Natural killer cell (primary cell): ENCODE measurements at places on chromosomes 5 and 9. TPM values are rescaled to one million over a fixed set of nuclear protein-coding genes. Genes with fewer than 3 reads are reported as not detected.

Gene SOHLH1
- not detected for total RNA-seq

Gene SPDL1
- total RNA-seq = 6.5 TPM

Gene SH3TC2
- total RNA-seq = 0.11 TPM

Gene MORN5
- not detected for total RNA-seq

GRCh38 chr9:108880738-108881316 is 18.8 kb downstream of the ACTL7A start:
- H3K36me3 ChIP-seq = peaks cover 61% of the 10 kb centered on the region
- H3K27ac ChIP-seq = no peak overlapping the region
- H3K4me1 ChIP-seq = no peaks in the 10 kb centered on the region
- no peaks in the 10 kb centered on the region for H3K27me3 ChIP-seq
- no peak for DNase-seq
- H3K4me3 ChIP-seq = no peak overlapping the region

DNA sequence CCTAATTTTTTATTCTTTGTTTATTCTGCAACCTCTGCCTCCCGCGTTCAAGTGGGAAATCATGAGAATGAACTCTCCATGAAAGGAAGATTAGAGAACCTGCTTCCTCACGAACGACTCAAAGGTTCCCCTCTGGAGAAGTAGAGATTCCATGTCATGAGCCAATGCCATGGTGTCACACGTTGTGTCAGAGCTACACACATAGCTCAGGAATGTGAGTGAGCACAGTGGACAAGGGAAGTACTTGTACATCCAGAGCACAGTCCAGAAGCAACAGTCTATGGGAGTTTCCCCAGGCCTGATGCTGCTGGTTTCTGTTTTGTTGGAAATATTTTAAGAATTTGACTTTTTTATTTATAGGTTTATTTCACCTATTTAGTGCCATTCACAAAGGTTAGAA is 26.8 kb upstream of the PPP2CA start:
- H3K27me3 ChIP-seq = no peaks in the 10 kb centered on the region
- H3K27ac ChIP-seq = no peak overlapping the region
- DNase-seq = no peak
- H3K4me3 ChIP-seq = no peak overlapping the region
- H3K4me1 ChIP-seq = no peaks in the 10 kb centered on the region

DNA sequence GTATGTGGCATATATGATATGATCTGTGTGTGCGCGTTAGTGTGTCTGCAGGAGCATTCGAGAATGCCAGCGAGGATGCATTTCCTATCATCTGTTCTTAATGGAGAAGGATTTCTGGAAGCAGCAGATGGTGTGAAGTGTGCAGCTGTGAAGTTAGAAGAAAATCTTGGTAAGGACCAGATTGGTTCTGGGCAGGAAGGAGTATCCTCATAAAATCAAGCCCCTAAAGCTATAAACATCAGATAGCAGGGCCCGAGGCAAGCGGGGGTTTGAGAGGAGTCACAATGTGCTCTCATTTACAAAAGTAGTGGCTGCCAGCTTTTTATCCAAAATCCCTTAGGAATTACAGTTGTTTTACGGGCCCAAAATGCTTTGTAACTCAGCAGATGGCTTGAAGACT is 40.0 kb downstream of the DAPK1 start:
- no peaks in the 10 kb centered on the region for H3K27me3 ChIP-seq
- no peak overlapping the region for H3K4me3 ChIP-seq
- no peaks in the 10 kb centered on the region for H3K4me1 ChIP-seq
- DNase-seq = no peak

DNA sequence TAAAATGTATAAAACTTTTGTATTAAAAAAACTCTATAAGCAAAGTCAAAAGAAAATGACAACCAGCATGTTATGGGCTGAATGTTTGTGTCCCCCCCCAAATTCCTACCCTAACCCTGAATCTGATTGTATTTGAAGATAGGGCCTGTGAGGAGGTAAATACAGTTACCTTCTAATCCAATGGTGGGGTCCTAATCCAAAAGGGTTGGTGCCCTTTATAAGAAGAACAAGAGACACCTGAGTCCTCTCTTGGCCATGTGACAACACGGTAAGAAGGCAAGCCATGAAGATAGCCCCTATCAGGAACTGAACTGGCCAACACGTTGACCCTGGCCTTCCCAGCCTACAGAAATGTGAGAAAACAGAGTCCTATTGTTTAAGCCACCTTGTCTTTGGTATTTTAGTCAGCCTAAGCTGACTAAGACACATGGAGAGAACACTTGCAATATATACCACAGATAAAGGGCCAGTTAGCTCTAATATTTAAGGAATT is 49.7 kb upstream of the AKNA start:
- H3K27ac ChIP-seq = no peak overlapping the region
- no peaks in the 10 kb centered on the region for H3K27me3 ChIP-seq
- H3K36me3 ChIP-seq = no peaks in the 10 kb centered on the region
- DNase-seq = no peak

- no peak overlapping the region for H3K27ac ChIP-seq
- no peaks in the 10 kb centered on the region for H3K4me1 ChIP-seq
- H3K27me3 ChIP-seq = no peaks in the 10 kb centered on the region
- no peak for DNase-seq
Observed at GRCh38 chr5:176929654-176930053, 30.5 kb upstream of the HK3 start.

- no peak overlapping the region for H3K4me3 ChIP-seq
- no peaks in the 10 kb centered on the region for H3K36me3 ChIP-seq
- no peaks in the 10 kb centered on the region for H3K4me1 ChIP-seq
- no peak for DNase-seq
Observed at GRCh38 chr5:59517926-59518585, 375.5 kb downstream of the PDE4D start.

DNA sequence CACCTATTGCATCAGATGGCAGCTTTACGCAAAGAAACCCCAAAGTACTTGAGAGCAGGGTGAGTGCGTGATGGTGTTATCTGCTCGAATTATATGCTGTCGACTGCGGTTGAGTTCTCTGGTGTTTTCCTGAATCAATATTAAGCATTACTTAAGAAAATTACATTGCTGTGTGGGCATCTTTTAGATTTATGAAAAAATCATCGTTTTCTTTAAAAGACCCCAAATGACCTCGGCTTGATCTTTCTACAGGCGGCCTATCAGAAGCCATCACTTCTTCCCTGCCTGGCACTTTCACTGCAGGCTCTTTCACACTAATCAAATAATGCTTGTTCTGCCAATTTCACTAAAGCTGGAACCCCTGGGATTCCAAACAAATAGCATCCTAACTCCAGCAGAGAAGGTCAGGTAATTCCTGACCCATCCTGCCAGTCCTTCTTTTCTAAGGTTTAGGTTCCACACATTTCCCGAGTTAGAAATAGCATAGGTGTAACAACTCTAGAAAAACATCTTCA is 1.7 kb downstream of the UBE2QL1 start:
- peaks cover 3% of the 10 kb centered on the region for H3K4me1 ChIP-seq
- no peak overlapping the region for H3K4me3 ChIP-seq

DNA sequence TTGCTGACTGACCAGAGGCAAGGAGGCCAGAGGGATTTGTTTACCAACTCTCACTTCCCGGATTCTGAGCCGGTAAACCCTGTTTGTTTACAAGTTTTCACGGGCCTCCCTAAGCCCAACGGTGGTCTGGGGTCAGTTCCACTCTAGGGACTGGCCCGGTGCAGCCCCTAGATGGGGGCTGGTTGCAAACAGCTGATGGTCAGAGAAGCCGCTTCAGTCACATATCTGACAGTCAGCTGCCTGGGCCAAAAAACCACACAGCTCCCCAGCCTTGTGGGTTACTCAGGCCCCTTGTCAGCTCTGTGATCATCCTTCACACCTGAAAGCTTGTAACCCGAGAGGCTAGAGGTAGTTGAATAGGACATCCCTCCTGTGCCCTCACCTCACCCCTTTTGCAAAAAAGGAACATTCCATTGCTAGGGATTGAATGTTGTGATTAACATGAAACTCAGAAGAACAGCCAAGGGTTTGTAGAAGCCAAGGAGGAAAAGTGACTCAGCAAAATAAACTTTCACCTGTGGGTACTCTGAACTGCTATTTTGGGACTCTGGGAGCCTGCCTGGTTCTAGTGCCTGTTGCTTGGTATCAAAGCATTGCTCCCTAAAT is 40.4 kb downstream of the SAR1B start:
- no peaks in the 10 kb centered on the region for H3K36me3 ChIP-seq
- H3K27me3 ChIP-seq = no peaks in the 10 kb centered on the region
- no peak overlapping the region for H3K4me3 ChIP-seq
- no peaks in the 10 kb centered on the region for H3K4me1 ChIP-seq
- DNase-seq = no peak
- no peak overlapping the region for H3K27ac ChIP-seq

DNA sequence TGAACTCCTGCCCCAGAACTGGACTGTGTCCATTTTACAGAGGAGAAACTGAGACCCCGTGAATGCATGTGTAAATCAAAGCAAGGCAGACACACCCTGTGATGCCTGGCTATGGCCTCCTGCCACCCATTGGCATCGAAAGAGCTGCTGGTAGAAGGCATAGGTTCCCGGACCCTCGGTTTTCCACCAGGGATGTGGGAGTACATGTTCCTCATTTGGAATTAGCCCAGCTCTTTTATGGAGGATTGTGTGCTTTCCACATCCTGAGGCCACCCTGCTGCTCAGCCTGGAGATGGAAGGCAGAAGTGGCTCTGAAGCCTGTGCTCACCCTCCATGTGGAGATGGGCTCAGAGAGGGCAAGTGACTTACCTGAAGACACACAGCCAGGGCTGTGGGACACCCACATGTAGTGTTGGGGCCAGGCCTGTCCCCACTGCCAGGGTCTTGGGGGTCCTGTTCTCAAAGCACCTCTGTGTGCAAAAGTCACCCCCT is 2.8 kb downstream of the SUSD3 start:
- peaks cover 19% of the 10 kb centered on the region for H3K27me3 ChIP-seq
- no peak for DNase-seq
- no peak overlapping the region for H3K27ac ChIP-seq
- H3K4me1 ChIP-seq = peaks cover 79% of the 10 kb centered on the region
- no peaks in the 10 kb centered on the region for H3K36me3 ChIP-seq

DNA sequence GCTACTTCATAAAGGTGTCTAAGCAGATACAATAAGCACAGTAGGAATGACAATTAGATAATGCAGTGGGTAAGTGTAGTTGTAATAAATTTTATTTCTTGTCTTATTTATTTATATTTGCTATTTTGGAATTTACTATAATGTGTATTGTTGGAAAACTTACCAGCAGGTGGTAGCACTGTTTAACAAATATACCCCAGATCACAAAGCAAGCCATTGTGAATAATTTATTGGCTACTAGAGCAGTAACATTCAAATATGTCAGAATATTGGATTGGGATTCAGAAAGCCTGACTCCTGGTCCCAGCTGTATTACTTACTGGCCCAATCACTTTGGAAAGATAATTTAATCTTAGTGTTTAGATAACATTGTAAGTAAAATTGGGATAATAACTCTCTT is 78.0 kb downstream of the ISOC1 start:
- H3K27ac ChIP-seq = no peak overlapping the region
- H3K4me1 ChIP-seq = no peaks in the 10 kb centered on the region

- H3K27me3 ChIP-seq = no peaks in the 10 kb centered on the region
- H3K36me3 ChIP-seq = peaks cover 70% of the 10 kb centered on the region
- H3K4me3 ChIP-seq = no peak overlapping the region
- no peak overlapping the region for H3K27ac ChIP-seq
- DNase-seq = peak; percentile 12
Observed at GRCh38 chr5:1321576-1321975, 23.3 kb downstream of the CLPTM1L start.

GRCh38 chr5:68277431-68277830 is 61.9 kb downstream of the PIK3R1 start:
- H3K4me3 ChIP-seq = no peak overlapping the region
- DNase-seq = no peak
- no peak overlapping the region for H3K27ac ChIP-seq
- H3K4me1 ChIP-seq = peaks cover 28% of the 10 kb centered on the region
- peaks cover 56% of the 10 kb centered on the region for H3K36me3 ChIP-seq

DNA sequence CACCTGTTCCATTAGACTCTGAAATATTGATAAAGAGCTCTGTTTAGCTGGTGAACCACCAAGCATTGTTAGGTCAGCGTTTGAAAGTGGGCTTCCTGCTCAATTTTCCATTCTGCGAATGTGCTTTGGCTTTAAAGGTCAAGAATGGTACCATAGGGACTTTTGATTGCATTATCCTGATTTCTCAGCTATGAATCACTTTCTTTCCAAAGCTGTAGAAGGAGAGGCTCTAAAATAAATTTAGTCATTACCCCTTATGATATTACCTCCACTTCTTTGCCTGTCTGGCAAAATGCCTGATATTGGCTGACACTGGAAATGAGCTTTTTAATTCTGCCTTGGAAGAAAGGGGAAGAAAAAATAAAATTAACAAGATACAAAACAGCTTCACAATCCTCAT is 237.2 kb upstream of the CTNND2 start:
- H3K4me1 ChIP-seq = no peaks in the 10 kb centered on the region
- H3K27ac ChIP-seq = no peak overlapping the region
- H3K27me3 ChIP-seq = no peaks in the 10 kb centered on the region
- no peak for DNase-seq
- no peaks in the 10 kb centered on the region for H3K36me3 ChIP-seq
- H3K4me3 ChIP-seq = no peak overlapping the region

DNA sequence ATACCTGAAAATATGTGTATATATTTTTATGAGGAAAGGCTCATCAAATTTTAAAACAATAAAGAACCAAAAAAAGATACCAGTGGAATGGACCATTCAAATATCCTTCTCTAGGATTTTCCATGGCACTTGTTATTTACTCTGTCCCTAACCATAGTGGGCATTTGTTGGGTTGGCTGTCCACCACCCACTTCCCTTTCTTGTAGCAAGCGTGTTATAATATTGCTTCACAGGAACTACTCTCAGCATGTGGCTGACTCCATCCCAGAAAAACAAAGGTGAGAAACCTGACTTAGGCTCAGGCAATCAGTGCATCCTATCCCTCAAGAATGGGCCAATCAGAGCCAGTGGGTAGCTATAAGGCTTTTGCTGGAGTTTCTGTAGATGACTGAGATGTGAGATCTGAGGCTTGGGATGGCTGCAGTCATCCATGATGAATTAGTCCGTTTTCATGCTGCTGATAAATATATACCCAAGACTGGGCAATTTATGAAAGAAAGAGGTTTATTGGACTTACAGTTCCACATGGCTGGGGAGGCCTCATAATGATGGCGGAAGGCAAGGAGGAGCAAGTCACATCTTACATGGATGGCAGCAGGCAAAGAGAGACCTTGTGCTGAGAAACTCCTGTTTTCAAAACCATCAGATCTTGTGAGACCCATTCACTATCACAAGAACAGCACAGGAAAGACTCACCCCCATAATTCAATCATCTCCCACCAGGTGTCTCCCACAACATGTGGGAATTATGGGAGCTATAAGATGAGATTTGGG is 17.2 kb downstream of the C5orf63 start:
- H3K27me3 ChIP-seq = no peaks in the 10 kb centered on the region
- no peak overlapping the region for H3K4me3 ChIP-seq
- no peaks in the 10 kb centered on the region for H3K4me1 ChIP-seq

- DNase-seq = no peak
- H3K27ac ChIP-seq = no peak overlapping the region
- H3K4me1 ChIP-seq = no peaks in the 10 kb centered on the region
- no peak overlapping the region for H3K4me3 ChIP-seq
- no peaks in the 10 kb centered on the region for H3K27me3 ChIP-seq
- H3K36me3 ChIP-seq = no peaks in the 10 kb centered on the region
Observed at GRCh38 chr5:95080030-95080429, 204.9 kb downstream of the MCTP1 start.

GRCh38 chr5:69493396-69494133 is 975 bp downstream of the OCLN start:
- H3K36me3 ChIP-seq = no peaks in the 10 kb centered on the region
- H3K27me3 ChIP-seq = peaks cover 18% of the 10 kb centered on the region
- DNase-seq = no peak

GRCh38 chr5:107669096-107670031 is 1.4 kb downstream of the EFNA5 start:
- H3K4me3 ChIP-seq = peak overlapping the region; percentile 31
- DNase-seq = no peak
- peaks cover 49% of the 10 kb centered on the region for H3K27me3 ChIP-seq
- H3K27ac ChIP-seq = no peak overlapping the region
- peaks cover 46% of the 10 kb centered on the region for H3K4me1 ChIP-seq
